ENCODE measurements at places on chromosomes 1 and 21.

DNA sequence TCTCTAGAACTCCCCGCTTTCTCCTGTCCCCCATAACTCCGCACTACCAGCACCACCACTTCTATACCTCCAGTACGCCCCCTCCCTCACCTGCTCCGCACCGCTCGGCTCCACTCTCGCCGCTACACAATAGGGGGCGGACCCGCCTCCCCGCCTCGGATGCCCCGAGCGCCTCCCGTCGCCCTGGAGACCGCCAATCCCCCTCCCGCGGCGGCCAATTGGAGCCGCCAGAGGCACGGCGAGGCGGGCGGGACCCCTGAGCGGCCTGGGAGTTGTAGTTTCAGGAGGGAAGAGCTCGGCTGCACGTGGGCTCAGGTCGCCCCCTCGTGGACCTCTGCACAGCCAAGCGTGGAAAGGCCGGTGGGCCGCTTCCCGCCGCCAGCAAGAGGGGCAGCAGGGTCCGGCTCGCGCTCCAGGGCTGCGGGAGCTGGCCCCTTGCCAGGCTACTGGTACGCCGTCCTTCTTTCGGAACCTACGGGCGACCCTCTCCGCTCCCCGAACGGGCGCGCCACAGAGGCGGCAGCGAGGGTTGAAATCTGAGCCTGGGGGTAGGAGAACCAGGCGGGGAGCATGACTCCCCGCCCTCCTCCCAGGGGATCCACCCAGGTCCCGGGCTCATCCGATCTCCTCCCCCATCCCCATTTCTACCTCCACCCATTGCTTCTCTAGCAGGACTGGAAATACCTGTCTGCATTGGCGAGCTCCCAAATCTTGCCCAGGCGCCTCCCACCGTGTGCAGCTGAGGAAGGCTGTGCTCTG is at the start of gene IGSF9:
TSS of gene IGSF9 (minus strand) at position 131 of the 759 bp plus-strand sequence. CDS start 2,159 bp downstream, outside the sequence.
- DNase-seq, result peak; percentile 91

DNA sequence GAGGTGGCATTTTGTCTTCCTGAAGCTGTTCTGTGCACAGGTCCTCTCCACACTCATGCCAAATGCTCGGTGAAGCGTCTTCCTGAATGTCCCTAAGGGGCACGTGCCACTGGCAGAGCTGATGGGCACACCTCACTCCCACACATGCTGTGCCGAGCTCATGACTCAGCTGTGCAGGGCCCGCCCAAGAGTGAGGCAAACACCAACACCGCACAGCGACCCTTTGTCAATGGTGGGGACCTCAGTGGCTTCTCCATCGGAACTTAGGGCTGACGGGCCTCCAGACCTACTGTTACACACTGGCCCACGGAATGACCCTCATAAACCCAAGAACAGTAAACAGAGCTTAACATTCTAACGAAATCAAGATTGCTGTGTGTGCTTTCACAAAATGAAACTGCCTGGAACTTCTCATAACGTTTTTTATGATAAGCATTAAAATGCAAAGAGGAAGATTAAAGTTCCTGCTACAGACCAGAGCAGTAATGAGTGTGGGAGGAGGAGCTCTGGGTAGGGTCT is 89.3 kb downstream of the SIM2 start:
- no peak for DNase-seq

DNA sequence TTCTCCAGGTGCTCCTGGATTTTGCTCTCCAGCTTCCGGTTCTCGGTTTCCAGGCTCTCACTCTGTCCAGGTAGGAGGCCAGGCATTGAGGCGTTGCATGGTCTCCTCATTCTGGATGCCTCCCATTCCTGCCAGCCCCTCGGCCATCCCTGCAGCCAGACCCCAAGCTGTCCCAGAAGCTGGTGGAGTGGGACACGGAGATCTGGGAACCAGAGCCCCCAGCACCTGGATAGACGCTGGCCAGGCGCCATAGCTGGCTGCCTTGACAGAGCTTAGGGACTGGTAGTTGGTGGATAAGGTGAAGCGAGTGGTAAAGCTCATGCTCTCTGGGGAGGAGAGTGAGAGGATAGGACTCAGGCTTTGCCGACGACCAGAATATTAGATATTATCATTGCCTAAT is 29.6 kb downstream of the RAP1A start:
- DNase-seq, result no peak

DNA sequence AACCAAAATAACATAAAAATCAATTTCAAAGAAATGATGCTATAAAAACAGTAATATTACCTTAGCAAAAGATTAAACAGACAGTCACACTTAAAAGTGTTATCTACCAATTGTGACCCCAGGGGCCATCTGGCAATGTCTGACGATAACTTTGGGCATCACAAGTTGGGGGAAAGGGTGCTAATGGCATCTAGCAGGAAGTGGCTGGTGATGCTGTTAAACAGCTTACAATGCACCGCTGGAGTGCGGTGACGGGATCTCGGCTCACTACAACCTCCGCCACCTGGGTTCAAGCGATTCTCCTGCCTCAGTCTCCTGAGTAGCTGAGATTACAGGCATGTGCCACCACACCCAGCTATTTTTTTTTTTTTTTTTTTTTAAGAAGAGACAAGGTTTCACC is 27.6 kb downstream of the NUP133 start:
- no peak for DNase-seq

- DNase-seq, result no peak
These were observed 27.7 kb downstream of the PLPP3 start for GRCh38 chr1:56551691-56552090.

DNA sequence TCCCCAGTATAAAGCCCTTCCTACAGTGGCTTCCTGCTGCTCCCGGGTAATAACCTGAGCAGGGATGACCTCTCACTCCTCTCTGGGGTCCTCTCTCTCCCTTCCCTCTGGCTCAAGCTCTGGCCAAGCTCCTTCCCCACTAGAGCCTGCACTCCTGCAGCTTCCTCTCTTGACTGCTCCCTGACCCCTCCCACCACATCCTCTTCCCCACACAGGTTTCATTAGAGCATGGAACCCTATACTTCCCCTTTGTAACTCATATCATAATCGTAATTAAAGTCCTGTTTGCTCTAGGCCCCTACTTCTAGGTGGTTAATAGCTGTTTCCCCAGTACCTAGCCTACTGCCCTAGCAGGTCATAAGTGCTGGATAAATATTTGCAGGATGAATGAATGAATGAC is 146.2 kb downstream of the C1orf21 start:
- no peak for DNase-seq

- DNase-seq, result no peak
These were observed 19.4 kb downstream of the NEK7 start for GRCh38 chr1:198176179-198176578.

GRCh38 chr1:18111605-18112297 is 4.2 kb downstream of the IGSF21 start:
- DNase-seq, result no peak

DNA sequence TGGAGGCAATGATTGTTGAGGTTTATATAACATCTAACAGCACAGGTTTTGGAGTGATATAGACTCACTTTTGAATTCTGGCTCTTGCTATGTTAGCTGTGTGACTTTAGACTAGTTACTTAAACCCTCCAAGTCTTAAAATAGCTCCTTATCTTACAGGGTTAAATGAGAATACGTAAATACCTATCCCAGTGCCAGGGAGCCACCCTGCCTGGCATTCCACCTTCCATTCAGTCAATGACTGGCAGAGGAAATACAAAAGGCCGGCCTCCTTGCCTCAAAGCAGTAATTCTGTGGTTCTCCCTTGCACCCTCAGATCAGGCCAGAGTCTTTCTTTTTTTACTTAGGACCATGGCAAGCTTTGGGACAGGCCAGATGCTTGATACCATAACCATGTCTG is 31.8 kb downstream of the DBT start:
- DNase-seq, result no peak

GRCh38 chr21:21907271-21907670 is 909.1 kb downstream of the NCAM2 start:
- DNase-seq, result no peak

DNA sequence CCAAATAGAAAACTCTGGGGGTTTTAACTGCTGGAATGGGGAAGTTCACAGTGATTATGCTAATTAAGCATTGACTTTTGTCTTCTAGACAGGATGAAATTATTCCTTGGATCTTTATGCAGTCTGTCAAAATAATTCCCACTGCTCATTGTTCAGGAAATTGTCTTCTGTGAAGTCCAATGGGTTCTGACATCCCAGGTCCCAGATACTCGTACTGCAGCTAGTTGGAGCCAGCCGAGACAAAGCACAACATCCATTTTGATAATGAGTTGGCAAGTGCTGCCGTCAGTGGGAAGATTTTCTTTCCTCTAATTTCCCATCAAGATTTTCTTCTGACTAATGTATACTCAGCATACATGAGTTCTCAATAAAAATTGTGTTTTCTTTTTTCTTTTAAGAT is 17.3 kb upstream of the B3GALT5 start:
- DNase-seq, result no peak

DNA sequence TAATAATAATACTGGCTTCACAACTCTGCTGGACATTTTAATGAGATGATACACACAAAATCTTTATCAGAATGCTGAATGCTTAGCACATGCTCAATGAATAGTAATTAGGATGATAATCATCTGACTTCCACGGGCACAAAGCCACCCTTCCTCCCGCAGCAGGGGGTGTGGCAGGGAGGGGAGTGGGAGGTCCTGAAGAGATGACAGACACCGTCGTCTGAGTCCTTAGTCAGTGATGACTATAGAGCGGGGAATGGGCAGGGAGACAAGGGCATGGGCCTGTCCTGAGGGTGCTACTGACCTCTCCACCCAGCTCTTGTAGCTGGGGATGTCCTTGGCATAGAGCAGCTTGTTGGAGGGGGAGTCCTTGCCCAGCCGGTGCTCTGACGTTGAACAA is 117.6 kb upstream of the CD34 start:
- DNase-seq, result no peak

GRCh38 chr1:21313203-21313885 is 23.1 kb upstream of the ECE1 start:
- DNase-seq, result no peak

DNA sequence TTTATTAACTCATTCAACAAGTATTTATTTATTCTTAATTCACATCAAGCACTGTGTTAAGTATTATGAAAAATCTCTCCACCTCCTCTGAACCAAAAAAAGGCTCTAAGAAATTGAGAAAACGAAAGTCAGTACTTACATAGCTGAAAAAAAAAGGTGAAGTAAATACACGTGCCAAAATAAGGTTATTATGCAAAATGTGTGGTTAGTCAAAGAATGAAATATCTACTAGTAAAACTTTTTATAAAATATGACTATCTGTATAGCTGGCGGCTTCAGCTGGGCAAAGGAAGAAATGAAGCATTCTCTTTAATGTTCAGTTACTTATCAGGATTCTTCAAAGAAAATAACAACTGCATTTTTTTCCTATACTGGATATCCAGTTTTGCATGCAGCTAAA is 35.5 kb upstream of the ASPM start:
- DNase-seq, result no peak

- no peak for DNase-seq
These were observed 32.8 kb upstream of the SCMH1 start for GRCh38 chr1:41274752-41275545.

DNA sequence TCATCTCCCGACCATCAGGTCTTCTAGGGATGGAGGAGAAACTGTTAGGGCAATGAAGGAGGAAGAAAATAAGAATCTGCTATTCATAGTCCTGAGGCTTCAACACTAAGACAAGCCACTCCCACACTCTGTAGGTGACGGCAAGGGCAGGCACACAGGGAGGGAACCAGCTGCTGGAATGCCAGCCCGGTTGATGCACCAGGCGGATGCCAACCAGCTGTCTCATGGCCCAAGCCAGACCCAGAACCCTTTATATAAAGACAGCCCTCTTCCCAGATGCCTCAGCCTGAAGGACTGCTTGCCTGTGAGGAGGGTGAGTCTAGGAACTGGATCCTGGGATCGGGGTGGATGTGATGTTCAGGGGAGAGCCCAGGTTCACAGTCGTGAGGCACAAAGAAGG is at the start of gene KPRP:
TSS of gene KPRP (plus strand) at position 279 of the 400 bp plus-strand sequence. CDS start 1,564 bp downstream, outside the sequence.
- DNase-seq, result no peak

- DNase-seq, result no peak
These were observed 152.4 kb downstream of the LEPR start for GRCh38 chr1:65572701-65573421.

- no peak for DNase-seq
These were observed 146.2 kb upstream of the TMEM51 start for GRCh38 chr1:15007368-15007767.

GRCh38 chr1:153087652-153088051 is 6.7 kb downstream of the SPRR2E start:
- no peak for DNase-seq

GRCh38 chr1:6521536-6521935 is 30.1 kb upstream of the PLEKHG5 start:
- no peak for DNase-seq

- DNase-seq, result no peak
These were observed 38.7 kb downstream of the FASLG start for GRCh38 chr1:172697534-172698002.
